ENCODE measurements at places on chromosomes 5 and 9.

- no peaks in the 10 kb centered on the region for H3K36me3 ChIP-seq
- peak; percentile 84 for DNase-seq
- peaks cover 40% of the 10 kb centered on the region for H3K4me1 ChIP-seq
Measured at GRCh38 chr9:133701981-133702797, 36.0 kb downstream of the SARDH start.

DNA sequence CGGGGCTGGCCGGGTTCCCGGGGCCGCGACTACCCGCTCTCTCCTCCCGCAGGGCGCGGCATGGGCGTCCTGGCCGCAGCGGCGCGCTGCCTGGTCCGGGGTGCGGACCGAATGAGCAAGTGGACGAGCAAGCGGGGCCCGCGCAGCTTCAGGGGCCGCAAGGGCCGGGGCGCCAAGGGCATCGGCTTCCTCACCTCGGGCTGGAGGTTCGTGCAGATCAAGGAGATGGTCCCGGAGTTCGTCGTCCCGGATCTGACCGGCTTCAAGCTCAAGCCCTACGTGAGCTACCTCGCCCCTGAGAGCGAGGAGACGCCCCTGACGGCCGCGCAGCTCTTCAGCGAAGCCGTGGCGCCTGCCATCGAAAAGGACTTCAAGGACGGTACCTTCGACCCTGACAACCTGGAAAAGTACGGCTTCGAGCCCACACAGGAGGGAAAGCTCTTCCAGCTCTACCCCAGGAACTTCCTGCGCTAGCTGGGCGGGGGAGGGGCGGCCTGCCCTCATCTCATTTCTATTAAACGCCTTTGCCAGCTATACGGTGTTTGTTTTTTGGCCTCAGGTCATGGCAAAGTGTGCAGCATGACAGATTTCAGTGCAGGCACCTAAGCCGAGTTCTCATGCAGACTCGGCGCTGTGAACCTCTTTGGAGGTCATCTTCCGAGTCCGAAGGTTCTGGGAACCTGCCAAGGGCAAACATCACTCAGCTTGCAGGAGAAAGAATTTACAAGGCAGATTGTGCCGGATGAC is 516 bp downstream of the MRPL41 start:
- H3K4me3 ChIP-seq: peak overlapping the region; percentile 70
- peak; percentile 23 for DNase-seq
- peaks cover 17% of the 10 kb centered on the region for H3K4me1 ChIP-seq
- H3K36me3 ChIP-seq: peaks cover 26% of the 10 kb centered on the region
- H3K27ac ChIP-seq: peak overlapping the region; percentile 57
- H3K27me3 ChIP-seq: no peaks in the 10 kb centered on the region

- H3K4me1 ChIP-seq: no peaks in the 10 kb centered on the region
- H3K27ac ChIP-seq: no peak overlapping the region
- H3K36me3 ChIP-seq: peaks cover 6% of the 10 kb centered on the region
- H3K27me3 ChIP-seq: no peaks in the 10 kb centered on the region
- H3K4me3 ChIP-seq: no peak overlapping the region
Measured at GRCh38 chr5:37701868-37702267, 138.0 kb downstream of the GDNF start.

DNA sequence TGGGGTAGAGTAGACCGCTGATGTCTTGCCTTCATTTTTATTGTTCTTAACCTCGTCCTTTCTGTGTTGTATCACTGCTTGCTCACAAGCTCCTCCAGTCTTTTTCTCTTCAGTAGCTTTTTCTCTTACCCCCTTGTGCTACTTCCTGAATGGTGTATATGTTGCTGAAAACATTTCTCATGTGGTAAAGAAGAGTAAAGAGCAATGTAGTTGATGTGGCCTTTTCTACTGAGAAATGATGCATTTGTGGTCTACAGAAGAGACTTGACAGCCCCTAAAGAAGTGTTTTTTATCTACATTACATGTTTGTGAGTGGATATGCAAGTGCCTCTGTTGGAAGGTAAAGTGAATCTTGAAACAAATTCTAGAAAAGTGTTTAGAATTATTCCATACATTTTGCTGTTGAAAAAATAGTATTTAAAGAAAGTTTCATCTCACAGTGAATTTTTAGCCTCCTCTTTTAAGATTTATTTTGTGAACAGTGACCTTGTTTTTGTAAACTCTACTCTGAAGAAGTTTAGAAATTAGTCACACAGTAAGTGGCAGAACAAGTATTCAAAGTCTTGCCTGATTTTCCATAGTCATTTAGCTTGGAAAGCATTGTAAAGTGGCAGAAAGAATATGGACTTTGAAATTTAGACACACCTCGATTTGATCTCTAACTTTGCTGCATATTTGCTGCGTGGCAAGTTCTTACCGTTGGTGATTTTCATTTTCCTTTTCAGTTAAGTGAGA is 17.4 kb downstream of the CDC42SE2 start:
- peak overlapping the region; percentile 49 for H3K27ac ChIP-seq
- DNase-seq: peak; percentile 35
- no peaks in the 10 kb centered on the region for H3K27me3 ChIP-seq

DNA sequence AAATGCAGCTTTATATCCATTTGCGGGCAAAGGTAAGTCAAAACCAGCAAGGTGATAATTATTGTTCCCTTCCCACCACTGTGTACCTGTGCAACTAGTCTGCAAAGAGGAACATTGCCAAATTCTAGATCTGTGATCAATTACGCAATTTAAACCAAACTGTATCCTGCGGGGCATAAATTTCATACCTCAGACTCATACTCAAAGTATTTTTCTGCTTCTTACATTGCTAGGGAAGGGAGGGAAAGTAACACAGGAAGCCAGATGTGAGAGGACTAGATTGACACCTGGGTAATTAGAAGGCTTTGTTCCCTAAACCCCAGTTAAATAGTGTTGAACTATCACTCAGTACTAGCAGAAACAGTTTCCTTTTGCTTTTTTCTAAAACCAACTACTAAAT is 240.2 kb upstream of the ZNF608 start:
- H3K4me1 ChIP-seq: peaks cover 20% of the 10 kb centered on the region
- H3K4me3 ChIP-seq: no peak overlapping the region
- no peaks in the 10 kb centered on the region for H3K27me3 ChIP-seq
- H3K27ac ChIP-seq: peak overlapping the region; percentile 21
- H3K36me3 ChIP-seq: no peaks in the 10 kb centered on the region
- no peak for DNase-seq

DNA sequence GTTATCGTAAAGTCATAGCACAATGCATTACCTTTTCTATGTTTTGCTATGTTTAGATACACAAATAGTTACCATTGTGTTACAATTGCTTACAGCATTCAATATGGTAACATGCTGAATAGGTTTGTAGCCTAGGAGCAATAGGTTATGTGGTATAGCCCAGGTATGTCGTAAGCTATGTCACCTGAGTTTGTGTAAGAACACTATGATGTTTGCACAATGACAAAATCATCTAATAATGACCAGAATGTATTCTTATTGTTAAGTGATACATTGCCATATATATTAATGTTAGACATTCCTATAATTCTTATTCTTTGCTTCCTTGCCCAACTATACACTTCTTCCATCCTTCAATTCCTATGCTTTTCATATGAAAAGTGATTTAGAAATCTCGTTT is 18.2 kb upstream of the DAB2 start:
- DNase-seq: no peak
- no peak overlapping the region for H3K27ac ChIP-seq
- no peaks in the 10 kb centered on the region for H3K36me3 ChIP-seq
- H3K4me1 ChIP-seq: no peaks in the 10 kb centered on the region
- no peak overlapping the region for H3K4me3 ChIP-seq

GRCh38 chr5:11304641-11305040 is 543.6 kb upstream of the DAP start:
- H3K4me1 ChIP-seq: no peaks in the 10 kb centered on the region
- H3K4me3 ChIP-seq: no peak overlapping the region
- no peaks in the 10 kb centered on the region for H3K27me3 ChIP-seq
- H3K27ac ChIP-seq: no peak overlapping the region

DNA sequence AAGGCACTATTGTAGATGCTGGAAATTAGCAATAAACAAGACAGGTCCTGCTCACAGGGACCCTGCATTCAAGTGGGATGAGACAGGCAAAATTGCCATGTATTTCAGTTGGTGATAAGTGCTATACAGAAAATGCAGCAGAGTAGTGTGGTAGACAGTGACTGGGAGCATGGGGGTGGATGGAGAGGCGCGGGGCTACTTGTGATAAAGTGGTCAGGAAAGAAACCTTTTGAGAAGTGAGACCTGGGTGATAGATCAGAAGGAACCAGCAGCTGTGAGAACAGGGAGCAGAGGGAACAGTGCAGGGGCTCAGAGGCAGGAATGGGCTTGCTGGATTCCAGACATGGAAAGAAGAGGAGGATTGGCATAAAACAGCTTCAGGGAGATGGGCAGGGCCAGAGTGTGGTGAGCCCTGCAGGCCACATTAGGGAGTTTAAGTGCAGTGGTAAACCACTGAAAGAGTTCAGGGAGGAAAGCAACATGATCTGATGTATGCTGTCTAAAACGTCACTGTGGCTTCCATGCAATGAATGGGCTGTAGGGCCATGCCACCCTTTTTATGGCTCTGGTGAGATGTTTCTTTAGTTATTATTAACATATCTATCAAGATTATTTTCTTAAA is 7.3 kb downstream of the CRHBP start:
- no peak for DNase-seq
- no peak overlapping the region for H3K4me3 ChIP-seq
- H3K27ac ChIP-seq: no peak overlapping the region
- peaks cover 3% of the 10 kb centered on the region for H3K27me3 ChIP-seq
- no peaks in the 10 kb centered on the region for H3K4me1 ChIP-seq
- no peaks in the 10 kb centered on the region for H3K36me3 ChIP-seq

- no peaks in the 10 kb centered on the region for H3K36me3 ChIP-seq
- H3K27me3 ChIP-seq: no peaks in the 10 kb centered on the region
- no peak overlapping the region for H3K27ac ChIP-seq
- DNase-seq: no peak
Measured at GRCh38 chr5:76084496-76085242, 1.5 kb downstream of the SV2C start.

- no peak for DNase-seq
- no peaks in the 10 kb centered on the region for H3K27me3 ChIP-seq
- H3K27ac ChIP-seq: no peak overlapping the region
- H3K36me3 ChIP-seq: no peaks in the 10 kb centered on the region
- no peak overlapping the region for H3K4me3 ChIP-seq
- no peaks in the 10 kb centered on the region for H3K4me1 ChIP-seq
Measured at GRCh38 chr9:113620377-113621161, 157.0 kb downstream of the RGS3 start.

GRCh38 chr5:153756540-153756939 is 266.1 kb downstream of the GRIA1 start:
- H3K4me3 ChIP-seq: no peak overlapping the region
- no peak for DNase-seq
- H3K27ac ChIP-seq: no peak overlapping the region
- no peaks in the 10 kb centered on the region for H3K27me3 ChIP-seq
- H3K4me1 ChIP-seq: no peaks in the 10 kb centered on the region
- H3K36me3 ChIP-seq: no peaks in the 10 kb centered on the region

DNA sequence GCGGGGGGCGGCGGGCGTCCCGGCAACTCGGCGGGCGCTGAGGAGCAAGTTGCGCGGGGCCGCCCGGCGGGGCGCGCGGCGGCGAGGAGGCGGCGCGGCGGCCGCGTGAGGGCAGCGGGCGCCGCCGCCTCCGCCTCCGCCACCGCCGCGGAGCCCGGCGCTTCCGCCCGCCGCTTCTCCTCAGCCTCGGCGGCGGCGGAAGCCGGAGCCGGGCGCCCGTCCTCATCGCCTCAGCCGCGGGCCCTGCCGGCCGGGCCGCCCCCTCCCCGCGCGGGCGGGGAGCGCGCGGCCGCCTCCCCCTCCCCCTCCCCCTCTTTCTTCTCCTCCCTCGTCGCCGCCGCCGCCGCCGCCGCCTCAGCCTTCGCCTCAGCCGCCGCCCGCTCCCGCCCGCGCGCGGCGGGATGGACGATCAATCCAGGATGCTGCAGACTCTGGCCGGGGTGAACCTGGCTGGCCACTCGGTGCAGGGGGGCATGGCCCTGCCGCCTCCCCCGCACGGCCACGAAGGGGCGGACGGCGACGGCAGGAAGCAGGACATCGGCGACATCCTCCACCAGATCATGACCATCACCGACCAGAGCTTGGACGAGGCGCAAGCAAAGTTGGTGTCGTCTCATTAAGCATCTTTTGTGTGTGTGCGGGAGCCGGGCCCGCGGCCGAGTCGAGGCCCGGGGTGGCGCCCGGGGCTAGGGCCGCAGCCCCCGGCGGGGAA is at the start of gene PBX3:
PBX3 (plus strand) TSS at position 321 of the 712 bp plus-strand sequence.
- peak within 1 kb of the TSS; percentile 92 for H3K27ac ChIP-seq
- H3K4me1 ChIP-seq: peaks cover 52% of the 10 kb centered on the region
- H3K27me3 ChIP-seq: no peaks in the 10 kb centered on the region
- H3K36me3 ChIP-seq: peaks cover 9% of the 10 kb centered on the region
- H3K4me3 ChIP-seq: peak within 1 kb of the TSS; percentile 99

- no peak overlapping the region for H3K27ac ChIP-seq
- H3K27me3 ChIP-seq: no peaks in the 10 kb centered on the region
Measured at GRCh38 chr5:74322191-74322590, 318.3 kb downstream of the ENC1 start.

GRCh38 chr5:76525956-76526355 is 97.2 kb downstream of the F2RL2 start:
- no peaks in the 10 kb centered on the region for H3K27me3 ChIP-seq
- no peak overlapping the region for H3K27ac ChIP-seq
- DNase-seq: no peak
- H3K4me1 ChIP-seq: no peaks in the 10 kb centered on the region

DNA sequence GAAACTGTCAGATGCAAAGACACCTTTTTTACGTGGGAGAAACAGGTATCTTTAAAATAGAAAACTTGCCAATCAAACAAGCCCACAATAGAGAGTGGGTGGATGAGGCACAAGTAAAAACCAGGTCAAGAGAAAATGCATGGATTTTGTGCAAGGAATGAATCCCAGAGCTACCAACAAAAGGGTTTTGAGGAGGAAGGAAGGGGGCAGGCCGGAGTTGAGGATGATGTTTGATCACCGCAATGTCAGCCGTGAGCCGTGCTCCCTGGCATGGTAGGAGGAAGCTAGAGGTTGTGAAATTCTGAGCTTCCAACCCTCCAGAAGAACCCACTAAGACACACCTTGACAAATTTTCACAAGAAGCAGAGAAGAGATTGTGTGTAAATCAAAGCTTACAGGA is 53.2 kb downstream of the HRH2 start:
- H3K4me1 ChIP-seq: no peaks in the 10 kb centered on the region
- H3K4me3 ChIP-seq: no peak overlapping the region
- no peaks in the 10 kb centered on the region for H3K36me3 ChIP-seq
- no peaks in the 10 kb centered on the region for H3K27me3 ChIP-seq
- no peak overlapping the region for H3K27ac ChIP-seq
- DNase-seq: no peak

- H3K4me3 ChIP-seq: no peak overlapping the region
- no peak for DNase-seq
- H3K27me3 ChIP-seq: no peaks in the 10 kb centered on the region
- no peaks in the 10 kb centered on the region for H3K4me1 ChIP-seq
- no peak overlapping the region for H3K27ac ChIP-seq
- H3K36me3 ChIP-seq: no peaks in the 10 kb centered on the region
Measured at GRCh38 chr5:135112008-135112725, 78.1 kb upstream of the PITX1 start.

GRCh38 chr5:95836544-95836943 is 14.0 kb upstream of the GLRX start:
- H3K4me3 ChIP-seq: peak overlapping the region; percentile 70
- H3K27me3 ChIP-seq: no peaks in the 10 kb centered on the region
- H3K36me3 ChIP-seq: no peaks in the 10 kb centered on the region
- peaks cover 46% of the 10 kb centered on the region for H3K4me1 ChIP-seq
- peak overlapping the region; percentile 96 for H3K27ac ChIP-seq
